CD4-positive, alpha-beta T cell treated with Interleukin-2 at 100 ng/mL for 4 hours (primary cell): ENCODE measurements at places on chromosomes 16 and 17.

- no peak for DNase-seq
These were observed 420.7 kb downstream of the NPIPA8 start for GRCh38 chr16:17915791-17916190.

DNA sequence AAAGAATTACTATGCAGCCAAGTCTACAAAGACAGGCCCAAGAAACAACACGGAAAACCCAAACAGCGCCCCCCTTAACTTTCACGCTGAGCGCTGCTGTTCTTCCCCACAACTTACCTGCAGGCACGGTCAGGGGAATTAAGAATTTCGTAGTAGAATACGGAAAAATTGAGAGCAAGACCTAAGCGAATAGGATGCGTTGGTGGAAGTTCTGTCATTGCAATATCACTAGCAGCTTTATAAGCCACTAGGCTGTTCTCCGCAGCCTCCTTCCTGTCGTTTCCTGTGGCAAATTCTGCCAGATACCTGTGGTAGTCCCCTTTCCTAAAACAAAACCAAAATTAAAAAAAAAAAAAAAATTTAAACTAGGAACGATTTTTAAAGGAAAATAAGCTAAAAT is 39.0 kb downstream of the YWHAE start:
- peak; percentile 29 for DNase-seq

DNA sequence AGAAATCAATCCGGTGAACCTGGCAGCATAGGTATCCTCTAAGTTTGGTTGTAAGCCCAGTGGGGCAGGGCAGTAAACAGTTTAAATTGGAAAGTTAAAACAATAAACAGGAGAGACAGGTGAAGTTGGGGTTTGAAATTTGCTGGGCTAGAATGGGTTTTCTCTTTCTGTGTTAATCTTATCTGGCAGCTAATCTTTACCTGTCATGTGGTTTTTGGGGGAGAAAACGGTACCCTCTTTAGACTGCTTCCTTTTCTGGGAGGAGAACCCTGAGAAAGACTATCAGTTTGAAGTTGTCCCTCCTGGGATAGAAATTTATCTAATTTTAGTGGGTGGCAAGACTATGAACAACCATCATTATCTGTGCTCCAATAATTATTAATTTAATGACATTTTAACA is 24.0 kb downstream of the CDH13 start:
- peak; percentile 28 for DNase-seq

GRCh38 chr16:70417661-70418060 is 21.2 kb downstream of the ST3GAL2 start:
- DNase-seq = no peak

DNA sequence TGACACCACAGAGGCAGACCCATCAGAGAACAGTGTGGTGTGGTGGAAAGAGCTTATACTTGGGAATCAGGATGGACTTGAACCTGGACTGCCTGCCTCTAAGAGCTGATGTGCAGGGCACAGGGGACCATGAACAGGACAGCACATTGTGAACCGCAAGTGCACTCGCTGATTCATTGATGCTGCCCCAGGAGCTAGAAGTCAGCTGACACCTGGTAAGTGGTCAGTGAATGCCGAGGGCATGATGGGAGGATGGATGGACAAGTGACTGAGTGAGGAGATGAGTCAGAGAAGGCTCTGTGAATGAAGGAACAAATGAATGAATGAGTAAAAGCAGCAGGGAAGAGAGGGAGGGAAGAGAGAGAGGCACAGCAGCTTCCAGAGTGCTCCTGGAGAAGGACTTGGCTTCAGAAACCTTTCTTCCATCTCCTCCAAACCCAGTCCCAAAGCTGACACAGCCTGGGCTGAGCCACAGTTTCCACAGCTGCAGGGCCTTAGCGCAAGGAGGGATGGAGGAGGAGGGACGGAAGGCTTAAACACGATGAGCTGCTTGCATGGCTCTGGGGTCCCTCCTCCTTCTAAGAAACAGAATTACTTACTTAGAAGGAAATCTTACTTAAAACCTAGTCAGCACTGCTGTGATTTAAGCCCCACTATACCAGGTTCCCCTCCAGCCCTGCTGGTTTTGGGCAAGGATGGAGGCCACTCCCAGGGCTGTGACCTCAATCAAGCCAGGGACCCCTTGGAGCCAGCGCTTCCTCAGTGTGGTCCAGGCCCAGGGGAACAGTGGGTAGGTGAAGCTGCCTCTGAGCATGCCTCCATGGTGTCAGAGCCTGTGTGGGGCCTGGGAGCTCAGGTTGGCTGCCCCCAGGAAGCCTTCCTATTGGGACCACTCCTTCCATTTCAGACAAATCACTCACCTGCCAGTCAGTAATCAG is 184.6 kb downstream of the TMEM132E start:
- DNase-seq = no peak
